SIG-M5 (cell line): ENCODE measurements at places on chromosomes 2 and 18.

- DNase-seq, result no peak
Measured at GRCh38 chr2:23912054-23912453, 14.9 kb downstream of the ATAD2B start.

DNA sequence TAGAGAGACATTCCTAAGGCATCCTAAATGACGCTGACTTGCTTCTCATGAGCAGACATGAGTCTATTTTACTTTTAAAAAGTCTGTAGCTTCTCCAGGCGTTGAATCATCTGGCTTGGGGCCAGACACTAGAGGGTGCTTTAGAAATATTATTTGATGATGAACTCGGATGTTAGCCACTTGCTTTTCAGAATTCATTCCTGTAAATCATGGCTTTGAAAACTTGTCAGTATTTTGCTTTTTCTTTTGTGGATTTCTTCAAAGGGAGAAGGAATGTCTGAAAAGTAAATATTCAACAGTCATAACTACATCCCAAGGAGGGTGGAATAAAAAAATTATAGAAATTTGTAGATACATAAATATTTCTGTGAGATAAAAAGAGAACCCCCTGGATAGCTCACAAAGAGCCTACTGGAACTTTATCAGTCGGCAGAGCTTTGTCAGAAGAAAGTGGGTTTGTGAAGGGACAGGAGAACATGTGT, 370.8 kb downstream of the OSR1 start:
- no peak for DNase-seq

DNA sequence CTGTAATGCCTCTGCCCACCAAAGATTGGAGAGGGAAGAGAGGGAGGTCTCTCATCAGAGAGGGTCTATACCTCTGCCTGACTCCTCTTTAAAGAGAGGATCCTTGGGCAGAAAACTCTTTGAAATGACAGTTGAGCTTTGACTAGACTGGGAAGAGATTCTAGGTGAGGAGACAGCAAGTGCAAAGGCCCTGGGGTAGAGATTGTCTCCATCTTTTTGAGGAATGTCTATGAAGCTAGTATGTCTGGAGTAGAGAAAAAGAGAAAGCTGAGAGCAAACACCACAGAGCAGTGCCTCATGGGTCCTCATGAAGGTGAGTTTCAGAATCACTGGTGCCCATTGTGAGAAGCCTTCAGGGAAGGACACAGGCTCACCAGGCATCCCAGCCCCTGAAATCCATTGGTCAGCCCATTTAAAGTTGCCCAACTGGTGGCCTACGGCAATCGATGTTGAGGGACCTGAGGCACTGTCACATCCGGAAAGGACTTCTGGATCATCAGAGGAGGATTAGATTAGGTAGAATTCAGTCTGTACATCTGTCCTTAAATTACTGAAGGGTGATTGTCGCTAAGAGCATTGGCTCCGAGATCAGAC, 31.5 kb downstream of the LBH start:
- no peak for DNase-seq

DNA sequence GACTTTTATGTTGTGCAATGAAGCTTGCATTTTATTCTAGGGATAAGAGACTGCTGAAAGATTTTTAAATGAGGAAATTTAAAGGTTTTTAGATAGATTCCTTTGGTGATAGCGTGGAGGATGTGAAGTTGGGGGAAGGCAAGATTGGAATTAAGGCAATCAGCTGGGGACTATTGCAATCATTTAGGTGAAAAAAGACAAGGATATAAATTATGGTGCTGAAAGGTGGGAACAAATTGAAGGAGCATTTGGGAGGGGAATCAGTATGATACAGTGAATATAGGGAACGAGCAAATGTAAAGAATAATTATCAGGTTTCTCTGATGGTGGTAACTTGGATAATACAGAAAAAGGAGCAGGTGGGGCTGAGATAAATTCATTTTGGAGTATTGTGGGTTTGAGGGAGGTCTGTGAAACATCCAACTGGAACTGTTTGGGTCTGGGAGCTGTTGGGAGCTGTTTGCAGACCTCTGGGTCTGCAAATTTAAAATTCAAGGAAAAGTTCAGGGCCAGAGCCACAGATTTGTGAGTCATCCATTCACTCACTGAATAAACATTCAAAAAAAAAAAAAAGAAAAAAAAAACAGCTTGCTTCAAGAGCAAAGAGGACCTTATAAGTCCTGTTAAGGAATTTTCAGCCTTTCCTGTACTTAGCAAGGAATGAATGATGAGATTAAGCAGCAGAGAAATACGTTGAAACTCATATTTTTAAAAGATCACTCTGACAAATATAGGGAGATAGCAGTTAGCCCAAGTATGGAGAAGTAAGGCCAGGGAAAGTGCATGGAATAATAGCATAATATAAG, 257.5 kb upstream of the FN1 start:
- DNase-seq, result no peak

DNA sequence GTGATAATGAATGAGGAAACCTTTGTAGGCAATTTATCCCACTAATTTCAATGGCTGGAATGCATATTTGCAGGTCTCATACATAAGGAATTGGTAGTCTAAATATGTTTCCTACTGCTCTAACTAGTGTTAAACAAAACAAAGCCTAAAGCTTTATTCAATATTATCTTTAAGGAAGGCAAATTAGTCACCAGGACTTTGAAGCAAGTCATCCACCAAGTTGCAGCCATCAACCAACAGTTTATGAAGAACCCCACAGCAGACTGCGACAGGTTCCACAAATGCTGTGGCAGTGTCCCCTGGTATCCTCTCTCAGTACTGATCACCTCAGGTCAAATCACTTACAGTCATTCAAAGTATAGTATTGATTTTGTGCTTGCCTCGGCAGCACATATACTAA, 181.5 kb upstream of the ZFP36L2 start:
- no peak for DNase-seq

GRCh38 chr2:19733951-19734425, 167.8 kb downstream of the TTC32 start:
- DNase-seq, result no peak

DNA sequence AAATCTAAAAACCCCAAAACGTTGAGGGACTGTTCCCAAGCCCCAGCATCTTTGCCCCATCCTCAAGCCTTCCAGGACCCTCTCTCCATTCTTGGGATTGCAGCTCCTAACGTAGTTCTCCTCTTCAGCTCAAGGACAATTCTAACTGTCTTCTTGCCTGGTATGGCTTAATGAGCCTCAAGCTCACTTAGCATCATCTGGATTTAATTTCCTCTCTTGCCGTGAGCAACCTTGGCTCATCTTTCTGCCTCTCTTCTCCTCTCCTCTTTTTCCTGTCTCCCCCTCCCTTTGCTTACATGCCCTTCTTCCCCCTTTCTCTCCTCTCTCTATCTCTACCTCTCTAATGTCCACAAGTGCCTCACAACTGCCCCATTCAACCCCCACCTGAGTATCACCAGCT, 44.2 kb downstream of the TACR1 start:
- DNase-seq, result no peak

DNA sequence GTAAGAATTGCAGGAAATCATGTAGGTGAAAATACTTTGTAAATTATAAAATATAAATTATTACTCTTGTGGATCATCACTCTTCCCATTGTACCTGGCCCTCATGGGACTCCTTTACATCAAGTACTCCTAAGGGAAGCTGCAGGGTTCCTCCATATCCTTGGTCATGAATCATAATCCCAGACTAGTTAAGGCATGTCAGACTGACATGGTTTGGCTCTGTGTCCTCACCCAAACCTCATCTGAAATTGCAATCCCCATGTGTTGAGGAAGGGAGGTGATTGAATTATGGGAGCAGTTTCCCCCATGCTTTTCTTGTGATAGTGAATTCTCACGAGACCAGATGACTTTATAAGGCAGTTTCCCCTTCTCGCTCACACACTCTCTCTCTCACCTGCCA, 77.1 kb downstream of the CMPK2 start:
- no peak for DNase-seq

DNA sequence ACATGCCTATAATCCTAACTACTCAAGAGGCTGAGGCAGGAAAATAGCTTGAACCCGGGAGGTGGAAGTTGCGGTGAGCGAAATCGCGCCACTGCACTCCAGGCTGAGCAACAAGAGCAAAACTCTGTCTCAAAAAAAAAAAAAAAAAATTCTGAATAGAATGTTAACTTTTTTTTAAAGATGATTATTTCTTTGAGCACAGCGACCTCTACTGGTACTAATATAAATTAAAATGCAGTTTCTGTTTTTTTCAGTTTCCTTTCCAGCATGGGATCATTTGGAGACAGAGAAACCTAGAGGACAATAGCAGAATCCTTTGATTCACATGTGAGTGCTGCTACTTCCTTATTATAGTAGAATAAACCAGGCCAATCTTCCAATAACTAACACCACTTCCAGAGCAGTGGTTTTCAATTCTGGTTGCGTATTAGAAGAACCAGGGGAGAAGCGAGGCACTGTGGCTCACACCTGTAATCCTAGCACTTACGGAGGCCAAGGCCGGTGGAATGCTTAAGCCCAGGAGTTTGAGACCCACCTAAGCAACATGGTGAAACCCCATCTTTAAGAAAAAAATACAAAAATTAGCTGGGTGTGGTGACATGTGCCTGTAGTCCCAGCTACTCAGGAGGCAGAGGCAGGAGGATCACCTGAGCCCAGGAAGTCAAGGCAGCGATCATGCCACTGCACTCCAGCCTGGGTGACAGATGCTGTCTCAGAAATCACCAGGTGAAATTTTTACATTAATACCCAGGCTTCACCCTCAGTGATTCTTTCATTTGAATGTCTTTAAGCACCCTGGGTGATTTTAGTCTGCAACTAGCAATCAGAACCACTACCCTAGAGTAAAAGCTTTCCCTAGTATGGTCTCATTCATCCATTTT, 10.1 kb downstream of the SRSF7 start:
- DNase-seq, result no peak

GRCh38 chr2:26772064-26773001, 8.2 kb downstream of the SLC35F6 start:
- DNase-seq, result no peak

- DNase-seq, result no peak
Measured at GRCh38 chr2:241135737-241136136, 13.5 kb downstream of the PASK start.

- DNase-seq, result no peak
Measured at GRCh38 chr2:24830351-24830750, 37.1 kb downstream of the CENPO start.

DNA sequence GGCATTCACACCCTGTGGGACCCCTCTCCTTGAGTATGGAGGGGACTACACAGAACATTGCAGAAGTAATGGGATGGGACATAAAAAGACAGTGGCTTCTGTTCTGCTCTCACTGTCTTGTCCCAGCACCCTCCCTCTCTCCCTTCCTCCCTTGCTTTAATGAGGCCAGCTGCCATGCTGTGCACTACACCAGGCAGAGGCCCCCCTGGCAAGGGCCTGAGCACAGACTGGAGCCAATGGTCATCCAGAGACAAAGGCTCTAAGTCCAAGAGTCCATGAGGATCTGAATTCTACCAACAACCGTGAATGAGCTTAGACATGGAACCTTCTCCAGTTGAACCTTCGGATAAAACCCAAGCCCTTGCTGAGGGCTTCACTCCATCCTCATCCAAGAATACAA, 263.0 kb downstream of the NDUFA10 start:
- no peak for DNase-seq

DNA sequence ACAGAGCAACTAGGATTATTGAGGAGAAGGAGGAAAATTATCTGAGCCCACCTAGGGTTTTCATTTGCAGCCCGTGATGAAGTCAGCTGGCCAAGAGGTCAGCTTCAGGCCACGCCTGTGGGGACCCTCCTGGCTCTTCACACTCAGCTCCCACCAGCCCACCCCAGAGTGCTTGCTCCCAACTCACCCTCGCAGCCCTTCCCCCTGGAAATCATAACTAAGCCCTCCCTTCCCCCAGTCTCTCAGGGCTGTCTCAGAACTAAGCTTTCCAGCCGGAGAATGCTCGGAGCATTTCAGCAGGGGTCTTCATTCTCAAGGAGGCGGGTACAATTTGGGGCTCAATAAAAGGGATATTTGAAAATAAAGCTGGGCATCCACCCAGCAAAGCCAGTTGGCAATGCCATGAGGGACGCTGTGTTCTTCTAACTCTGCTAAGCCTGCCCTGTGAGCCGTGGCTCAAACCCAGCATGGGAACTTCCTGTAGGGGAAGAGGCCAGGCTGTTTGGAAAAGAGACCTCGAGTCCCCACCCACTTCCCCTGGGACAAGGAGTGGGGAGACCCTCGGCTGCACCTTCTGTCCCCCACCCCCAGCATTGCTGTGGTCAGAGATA, 194.9 kb downstream of the CTIF start:
- no peak for DNase-seq

DNA sequence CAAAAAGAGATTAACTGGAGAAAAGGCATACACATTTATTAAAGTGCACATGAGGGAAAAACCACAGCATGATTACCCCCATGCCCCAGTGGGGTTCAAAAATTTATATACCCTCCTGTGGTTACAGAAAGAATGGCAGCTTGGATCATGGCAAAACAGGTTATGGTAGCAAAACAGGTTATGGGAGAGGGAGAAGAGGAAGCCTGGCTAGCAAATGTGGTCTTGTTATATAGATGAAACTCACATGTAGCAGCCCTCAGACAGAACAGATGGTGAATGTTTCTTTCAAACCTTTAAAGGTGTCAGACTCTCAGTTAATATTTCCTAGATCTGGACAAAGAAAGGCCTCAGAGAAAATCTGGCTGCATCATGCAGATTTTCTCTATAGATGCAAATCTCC, 178.2 kb upstream of the ZC3H15 start:
- DNase-seq, result no peak

- DNase-seq, result no peak
Measured at GRCh38 chr2:65073879-65074565, 17.8 kb downstream of the CEP68 start.

- DNase-seq, result no peak
Measured at GRCh38 chr2:3664925-3665324, 6.9 kb downstream of the ALLC start.

DNA sequence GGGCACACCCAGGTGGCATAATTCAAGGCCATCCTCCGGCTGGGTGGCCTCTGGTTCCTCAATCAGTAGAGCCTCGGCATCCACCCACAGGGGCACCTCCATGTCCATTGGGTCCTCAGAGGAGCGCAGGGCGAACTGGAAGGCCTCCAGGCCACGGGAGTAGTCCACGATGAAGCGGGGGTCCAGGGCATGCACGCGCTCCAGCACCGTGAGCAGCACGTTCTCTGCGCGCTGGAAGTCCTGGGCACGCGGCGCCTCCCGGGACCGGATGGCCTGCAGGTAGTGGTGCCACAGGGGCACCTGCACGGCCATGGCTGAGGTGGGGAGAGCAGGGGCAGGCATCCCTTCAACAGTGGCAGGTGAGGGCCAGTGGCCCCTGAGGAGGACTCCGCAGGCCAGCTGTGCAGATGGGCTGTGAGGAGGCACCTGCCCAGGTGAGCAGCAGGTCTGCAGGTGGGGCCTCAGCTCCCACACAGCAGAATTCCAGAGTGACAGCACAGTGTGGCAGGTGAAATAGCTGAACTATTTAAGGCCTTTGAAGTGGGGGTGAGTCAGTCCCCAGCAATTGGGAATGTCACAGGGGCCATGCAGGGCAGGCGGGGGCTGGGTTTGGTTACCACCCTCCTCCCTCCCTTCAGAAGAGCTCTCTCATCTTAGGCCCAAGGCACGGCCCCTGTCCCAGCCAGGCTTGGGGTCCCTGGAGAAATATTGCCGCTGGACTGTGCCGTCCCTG, at the start of gene MAB21L4:
MAB21L4 (minus strand) TSS at position 501 of the 733 bp plus-strand sequence; CDS start at position 342, 159 bp downstream.
- DNase-seq, result no peak

GRCh38 chr18:44737623-44738022, 56.9 kb downstream of the SETBP1 start:
- DNase-seq, result no peak

- no peak for DNase-seq
Measured at GRCh38 chr2:71876542-71877451, 270.9 kb downstream of the CYP26B1 start.
